ENCODE measurements at places on chromosomes 4 and X.

DNA sequence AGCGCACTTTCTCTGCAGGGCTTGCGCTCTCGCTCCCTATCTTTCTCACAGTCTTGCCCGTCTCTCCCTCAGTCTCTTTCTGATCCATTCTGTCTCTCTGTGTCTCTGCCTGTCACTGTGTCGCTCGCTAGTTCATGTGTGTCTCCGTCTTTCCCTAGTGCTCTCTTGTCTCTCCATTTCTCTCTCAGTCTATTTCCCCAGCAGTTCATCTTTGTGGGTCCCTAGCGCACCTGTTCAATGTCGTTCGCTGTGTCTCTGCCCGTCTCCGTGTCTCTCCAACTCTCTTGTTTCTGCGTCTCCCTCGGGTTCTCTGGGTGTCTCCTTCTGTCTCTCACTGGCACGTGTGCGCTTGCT is 1.5 kb downstream of the GPR101 start:
- no peak for DNase-seq

DNA sequence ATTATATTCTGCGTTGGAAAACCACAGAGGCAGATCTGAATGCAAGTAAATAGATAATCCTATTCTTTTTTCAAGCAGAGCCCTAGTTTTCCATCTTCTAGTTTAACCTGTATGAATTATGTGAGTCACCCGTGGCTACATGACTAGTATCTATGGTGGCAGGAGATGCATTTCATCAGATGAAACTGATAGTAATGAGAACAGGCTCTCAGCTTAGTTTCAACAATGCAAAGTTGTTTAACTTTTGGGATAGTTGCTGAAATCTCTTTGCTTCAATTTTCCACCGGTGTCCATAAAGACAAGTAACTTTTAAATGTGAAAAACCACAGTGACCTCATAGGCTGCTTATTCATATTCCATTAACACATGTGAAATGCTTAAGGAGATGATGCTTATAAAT is 1317.4 kb upstream of the TENM3 start:
- DNase-seq: no peak

- no peak for DNase-seq
Observed at GRCh38 chr4:41643331-41643730, 105.2 kb downstream of the PHOX2B start.

DNA sequence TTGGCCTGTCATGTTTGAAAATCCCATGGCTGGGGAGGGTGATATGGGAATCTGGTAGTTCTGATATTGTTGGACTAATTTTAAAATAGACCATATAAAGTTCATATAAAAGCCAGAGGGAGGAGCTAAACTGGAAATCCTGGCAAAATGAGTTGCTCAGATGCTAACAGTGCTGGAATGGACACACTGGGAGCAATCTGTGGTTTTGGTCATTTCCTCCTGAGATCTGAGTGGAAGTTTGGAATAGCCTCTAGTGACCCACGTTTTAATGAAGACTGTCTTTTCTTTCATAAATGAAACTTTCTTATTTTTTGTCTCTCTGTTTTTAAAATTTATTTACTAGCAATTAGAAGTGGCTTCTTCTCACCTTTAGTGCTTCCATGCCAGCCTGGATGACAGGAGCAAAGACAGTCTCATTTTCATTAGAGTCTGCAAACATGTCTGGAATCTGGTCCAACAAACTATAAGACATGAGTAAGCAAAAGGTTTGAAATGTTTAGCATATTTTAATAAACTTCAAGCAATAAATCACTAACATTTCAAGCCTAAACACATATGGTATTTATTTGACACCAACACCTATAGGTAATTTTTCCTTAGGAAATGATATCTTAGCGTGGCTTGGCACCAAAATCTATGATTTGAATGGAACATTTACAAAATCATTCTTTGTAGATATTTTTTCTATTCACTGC is 66.6 kb downstream of the METTL14 start:
- no peak for DNase-seq

GRCh38 chr4:86621435-86621834 is 27.3 kb downstream of the PTPN13 start:
- DNase-seq: no peak

GRCh38 chr4:186700746-186701145 is 22.9 kb downstream of the FAT1 start:
- DNase-seq: no peak

DNA sequence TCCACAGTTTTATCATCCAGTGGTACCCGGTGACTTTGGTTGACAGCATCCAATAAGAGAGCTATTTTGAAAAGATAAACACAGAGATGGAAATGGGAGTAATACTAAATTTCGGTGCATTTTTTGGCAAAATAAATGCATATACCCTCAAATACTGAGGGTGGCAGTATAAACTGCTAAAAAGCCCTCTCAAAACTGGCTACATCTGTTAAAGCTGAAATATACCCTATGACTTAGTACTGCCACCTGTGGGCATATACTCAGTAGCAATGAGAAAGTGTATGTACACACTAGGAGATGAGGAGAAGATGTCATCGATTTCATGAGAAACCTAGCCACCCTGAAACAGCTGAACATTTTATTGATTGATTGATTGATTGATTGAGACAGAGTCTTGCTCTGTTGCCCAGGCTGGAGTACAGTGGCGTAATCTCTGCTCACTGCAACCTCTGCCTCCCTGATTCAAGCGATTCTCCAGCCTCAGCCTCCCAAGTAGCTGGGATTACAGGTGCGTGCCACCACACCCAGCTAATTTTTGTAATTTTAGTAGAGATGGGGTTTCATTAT is 12.2 kb upstream of the TMEM128 start:
- no peak for DNase-seq

DNA sequence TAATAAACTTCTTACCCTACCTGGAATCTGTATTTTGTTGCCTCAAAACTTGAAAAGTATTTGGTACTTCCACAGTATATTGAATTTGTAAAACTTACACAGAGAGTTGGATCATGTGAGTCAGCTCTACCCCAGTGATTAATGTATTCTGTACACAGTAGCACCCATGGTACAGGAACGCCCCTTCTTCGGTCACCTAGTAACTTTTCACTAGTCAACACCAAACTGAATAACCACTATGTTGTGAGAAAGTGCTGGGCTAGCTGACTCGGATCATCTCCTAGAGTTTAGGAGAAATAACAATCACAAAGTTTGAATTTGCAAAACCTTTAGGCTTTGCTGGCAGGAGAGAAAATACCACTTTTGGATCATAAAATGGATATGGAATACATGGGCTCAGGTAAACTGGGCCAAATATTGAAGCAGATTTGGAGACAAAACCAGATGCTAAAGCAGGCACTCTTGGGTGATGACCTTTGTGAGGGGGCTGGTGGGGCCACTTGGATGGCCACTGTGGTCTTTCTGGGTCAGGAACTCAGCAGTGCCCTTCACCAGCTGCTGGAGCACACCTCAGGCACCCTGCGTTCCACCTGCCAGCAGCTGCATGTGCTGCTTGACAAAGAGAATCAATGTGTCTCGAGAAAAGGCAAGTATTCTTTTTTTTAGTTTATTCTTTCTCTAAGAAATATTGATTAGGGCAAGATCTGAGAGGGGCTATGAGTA is at the start of gene DTHD1:
Gene DTHD1 (plus strand): TSS at position 233 of the 723 bp plus-strand sequence. CDS start 143 bp downstream, at position 376.
- no peak for DNase-seq

GRCh38 chr4:160265836-160266235 is 1163.0 kb downstream of the RAPGEF2 start:
- no peak for DNase-seq

DNA sequence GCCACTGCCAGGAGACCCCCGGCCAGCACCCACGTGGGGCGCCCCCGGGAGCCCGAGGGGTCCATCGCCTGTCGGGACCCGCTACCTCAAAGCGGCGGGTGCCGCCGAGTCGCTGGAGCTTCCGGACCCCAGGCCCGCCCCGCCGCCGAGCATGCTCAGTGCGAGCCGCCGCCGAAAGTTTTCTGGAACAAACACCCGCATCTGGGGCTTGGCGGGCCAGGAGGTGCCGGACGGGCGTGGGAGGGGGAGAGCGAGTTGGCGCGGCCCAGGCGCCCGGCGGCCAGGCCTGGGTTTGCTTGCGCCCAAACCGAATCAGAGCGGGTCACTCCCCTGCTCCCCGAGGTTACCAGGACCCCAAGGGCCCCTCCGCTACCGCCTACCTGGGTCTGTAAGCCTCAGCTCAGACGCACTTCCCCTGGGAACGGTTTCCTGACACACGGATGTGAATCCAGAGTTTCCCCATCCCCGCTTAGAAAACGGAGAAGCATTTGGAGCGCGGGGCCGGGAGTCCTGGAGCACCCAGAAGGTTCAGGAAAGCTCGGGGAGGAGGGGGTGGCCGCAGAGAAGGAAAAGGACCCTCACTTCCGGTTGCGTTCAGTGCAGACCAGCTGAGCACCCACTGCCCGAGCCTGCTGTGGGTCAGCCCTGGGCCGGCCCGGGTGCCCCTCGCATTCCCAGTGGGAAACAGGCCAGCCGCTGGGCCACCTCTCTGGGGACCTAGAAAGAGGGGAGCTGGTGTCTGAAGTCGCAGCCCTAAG is at the start of gene EVC2:
Gene EVC2 (minus strand): TSS at position 111 of the 758 bp plus-strand sequence. CDS start 46 bp downstream, at position 65.
- DNase-seq: no peak

- no peak for DNase-seq
Observed at GRCh38 chr4:88765729-88766128, 68.1 kb upstream of the NAP1L5 start.

- DNase-seq: no peak
Observed at GRCh38 chrX:38249965-38250364, 29.3 kb upstream of the SRPX start.

DNA sequence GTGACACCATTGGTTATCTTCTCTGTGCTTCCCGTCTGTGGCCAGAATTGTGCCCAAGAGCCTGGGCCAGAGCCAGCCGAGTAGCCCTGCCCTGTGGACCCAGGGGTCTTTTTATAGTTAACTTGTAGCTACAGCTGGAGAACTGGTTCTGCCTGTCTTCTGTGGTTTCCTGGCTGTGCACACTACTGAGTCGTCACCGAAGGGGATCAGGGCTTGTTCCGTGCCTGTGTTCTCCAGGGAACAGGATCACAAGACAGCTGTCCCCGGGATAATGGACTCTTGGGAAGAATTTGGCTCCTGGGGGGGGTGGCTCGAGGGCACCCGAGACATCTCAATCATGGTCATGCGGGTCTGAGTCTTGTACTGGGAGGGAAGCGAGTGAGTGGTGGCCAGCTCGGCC is 22.1 kb upstream of the OPN1LW start:
- no peak for DNase-seq

DNA sequence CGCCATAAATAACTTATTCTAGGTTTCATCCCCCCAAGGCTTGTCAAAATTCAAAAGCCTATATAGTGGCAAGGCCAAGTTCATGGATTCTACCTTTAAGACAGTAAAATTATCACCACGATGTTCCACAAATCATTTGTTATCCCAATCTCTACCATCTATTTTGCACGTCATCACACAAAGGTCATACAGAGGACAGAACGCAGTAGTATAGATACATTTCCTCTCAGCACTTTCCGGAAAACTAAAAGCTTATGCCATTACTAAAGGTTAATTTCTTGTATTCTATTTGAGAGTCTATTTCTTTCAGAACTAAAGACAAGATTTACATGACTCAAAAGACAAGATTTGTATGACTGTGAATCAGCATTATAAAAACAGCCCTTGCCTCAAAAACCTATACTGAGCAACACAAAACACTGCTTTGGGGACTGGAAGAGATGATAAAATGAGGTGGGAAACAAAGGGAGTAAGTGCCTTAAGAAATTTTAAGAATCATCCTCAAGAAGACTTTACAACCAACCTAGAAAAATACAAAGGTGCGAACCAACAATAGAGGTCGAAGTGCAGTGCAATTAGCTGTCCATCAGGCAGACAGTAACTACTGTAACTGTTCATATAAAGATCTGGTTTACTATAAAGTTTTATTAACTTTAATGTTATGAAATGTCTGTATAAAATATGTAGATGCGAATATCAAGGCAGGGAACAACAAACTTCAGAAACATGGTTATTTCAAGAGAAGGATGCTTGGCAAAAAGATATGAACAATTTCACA is 7.6 kb downstream of the UBE2D3 start:
- DNase-seq: no peak

GRCh38 chr4:10664408-10664807 is 20.2 kb downstream of the CLNK start:
- no peak for DNase-seq
